CD8-positive, alpha-beta memory T cell (primary cell): ENCODE measurements at places on chromosomes 12 and 14. TPM values are rescaled to one million over a fixed set of nuclear protein-coding genes. Genes with fewer than 3 reads are reported as not detected.
A peak's percentile ranks its signal among the peaks of the same experiment; 100 is the strongest.

- no peak for DNase-seq
These were observed 61.4 kb upstream of the TUNAR start for GRCh38 chr14:95815226-95815690.

GRCh38 chr12:131232036-131232435, 278.3 kb downstream of the ADGRD1 start:
- no peak for DNase-seq

GRCh38 chr14:20680843-20681347, 3.5 kb upstream of the RNASE4 start:
- DNase-seq, result no peak

GRCh38 chr14:33561488-33562175, 389.2 kb downstream of the EGLN3 start:
- DNase-seq, result no peak

GRCh38 chr12:25051656-25052195, 102.8 kb upstream of the BCAT1 start:
- peak; percentile 25 for DNase-seq

GRCh38 chr12:14841761-14842160, 1.6 kb downstream of the ART4 start:
- no peak for DNase-seq

DNA sequence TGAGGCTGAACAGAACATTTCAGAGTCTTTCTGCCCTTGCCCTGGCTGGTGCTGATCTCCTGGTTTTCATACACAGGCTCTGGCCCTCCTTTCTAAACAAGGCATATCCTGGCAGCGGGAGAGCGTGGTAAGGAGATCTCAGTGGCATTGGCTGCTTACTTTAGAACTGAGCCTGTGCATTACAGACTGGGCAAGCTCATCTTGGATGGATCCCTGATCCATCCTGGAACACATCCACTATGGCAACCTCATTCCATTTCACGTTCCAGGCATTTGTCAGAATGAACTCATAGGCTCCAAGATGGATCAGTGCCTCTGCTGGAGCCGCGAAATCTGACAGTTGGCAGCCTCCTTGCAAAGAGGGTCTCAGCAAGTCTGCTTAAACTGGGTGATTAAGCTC, 224.5 kb upstream of the PELI2 start:
- DNase-seq, result no peak

P2RX2 gene
- total RNA-seq, result not detected
